ENCODE measurements at places on chromosomes 4 and X. TPM values are rescaled to one million over a fixed set of nuclear protein-coding genes. Genes with fewer than 3 reads are reported as not detected.

DNA sequence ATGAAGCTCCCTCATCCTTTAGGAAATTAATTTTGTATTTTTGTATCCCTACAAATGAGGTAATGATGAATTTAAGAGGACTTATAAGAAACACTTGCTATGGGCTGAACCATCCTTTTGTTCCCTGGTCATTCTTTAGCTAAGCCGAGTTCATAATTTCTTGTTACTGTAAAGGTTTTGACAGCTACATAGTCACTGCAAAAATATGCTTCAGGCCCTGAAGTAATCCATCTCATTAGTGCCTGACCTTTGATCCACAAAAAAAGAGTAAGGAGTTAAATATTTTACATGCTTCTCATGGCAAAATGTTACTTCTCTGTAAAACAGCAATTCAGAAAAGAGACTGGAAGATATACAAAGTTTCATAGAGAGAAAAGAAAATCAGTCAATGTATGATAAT is 290.6 kb upstream of the SLIT2 start:
- no peak for DNase-seq

DNA sequence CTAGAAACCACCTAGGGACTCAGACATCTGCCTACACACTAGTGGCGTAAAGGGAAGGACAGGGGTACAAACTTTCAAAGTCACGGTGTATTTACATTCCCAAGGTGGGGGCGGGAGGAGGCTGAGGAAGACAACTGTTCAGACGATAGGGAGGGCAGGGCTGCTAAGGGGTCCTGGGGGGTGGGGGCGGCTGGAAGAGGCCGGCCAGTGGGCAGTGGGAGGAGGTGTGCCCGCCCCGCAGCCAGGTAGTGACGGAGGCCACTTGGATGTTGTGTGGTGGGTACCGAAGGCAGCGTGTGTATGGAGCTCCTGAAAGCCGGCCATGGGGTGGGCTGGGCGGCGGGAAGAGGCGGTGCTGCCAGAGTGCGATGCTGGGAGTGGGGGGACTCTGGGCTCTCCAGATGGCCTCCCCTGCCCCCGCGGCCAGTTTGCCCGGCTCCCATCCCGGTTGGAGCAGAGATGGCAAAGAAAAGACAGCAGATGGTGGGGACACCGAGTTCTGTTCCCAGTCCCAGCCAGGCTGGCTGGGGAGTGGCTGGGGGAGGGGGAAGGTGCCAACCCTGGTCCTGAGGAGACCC is 24.2 kb downstream of the L1CAM start:
- DNase-seq: no peak

DNA sequence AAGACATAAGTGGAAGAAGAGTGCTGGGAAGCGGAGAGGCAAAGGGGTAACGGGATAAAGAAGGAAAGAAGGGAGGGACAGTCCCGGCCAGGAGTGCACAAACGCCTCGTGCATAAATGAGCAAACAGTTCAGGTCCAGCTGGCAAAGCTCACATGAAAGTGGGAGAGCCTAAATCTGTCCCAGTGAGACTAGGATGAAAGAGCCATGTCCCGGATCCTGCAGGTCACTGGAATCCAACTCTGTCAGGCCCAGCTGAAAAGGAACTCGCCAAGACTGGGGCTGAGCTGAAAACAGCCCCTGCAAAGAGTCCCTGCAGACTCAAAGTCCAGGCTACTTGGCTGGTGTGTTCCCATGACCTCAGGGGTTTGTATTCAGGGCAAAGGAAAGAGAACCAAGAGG is 38.0 kb upstream of the CRMP1 start:
- DNase-seq: no peak

DNA sequence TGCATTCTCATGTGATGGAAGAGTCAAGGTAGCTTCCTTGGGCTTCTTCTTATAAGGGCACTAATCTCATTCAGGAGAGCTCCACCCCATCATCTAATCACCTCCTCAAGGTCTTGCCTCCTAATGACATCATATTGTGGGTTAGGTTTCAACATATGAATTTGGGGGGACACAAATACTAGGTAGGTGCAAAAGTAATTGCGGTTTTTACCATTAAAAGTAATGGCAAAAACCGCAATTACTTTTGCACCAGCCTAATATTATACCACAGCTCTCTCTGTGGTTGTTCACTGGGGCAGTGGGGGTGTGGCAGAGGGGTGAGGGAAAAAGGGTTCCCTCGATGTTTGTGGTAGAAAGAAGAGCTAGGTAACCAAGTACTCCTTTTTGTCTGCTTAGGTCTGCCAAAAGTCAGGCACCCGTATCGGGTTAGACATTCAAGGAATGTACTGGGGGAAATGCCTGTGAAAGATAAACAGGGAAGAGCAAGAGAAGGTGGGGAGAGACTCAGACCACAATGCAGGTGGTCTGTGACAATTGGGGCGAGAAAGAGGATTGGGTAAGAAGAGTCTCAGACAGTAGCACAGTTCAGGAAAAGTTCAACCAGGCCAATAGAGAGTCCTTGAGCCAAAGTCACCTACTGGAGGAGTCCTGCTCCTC is 78.9 kb upstream of the MTM1 start:
- no peak for DNase-seq

- DNase-seq: no peak
Observed at GRCh38 chr4:156472624-156473023, 499.0 kb downstream of the PDGFC start.

- DNase-seq: no peak
Observed at GRCh38 chr4:140659943-140660700, 91.4 kb upstream of the UCP1 start.

- DNase-seq: no peak
Observed at GRCh38 chrX:69321006-69321655, 155.9 kb upstream of the PJA1 start.

DNA sequence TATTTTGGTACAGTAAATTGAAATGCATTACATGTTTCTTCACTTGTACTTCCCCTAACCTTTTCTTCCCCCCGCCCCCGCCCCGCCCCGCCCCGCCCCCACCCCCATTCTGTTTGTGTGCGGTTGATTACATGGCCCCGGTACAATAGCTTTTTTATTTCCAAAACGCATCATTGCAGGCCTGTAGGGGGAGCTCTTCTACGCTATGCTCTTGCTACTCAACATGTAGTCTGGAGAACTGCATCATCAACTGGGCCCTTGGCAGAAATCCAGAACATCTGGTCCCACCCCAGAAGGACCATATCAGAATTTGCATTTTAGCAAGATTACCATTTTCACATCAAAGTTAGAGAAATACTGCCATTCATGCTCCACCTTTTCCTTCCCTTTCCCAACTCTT is 333.3 kb upstream of the DDX53 start:
- no peak for DNase-seq

The NALF2 gene
- total RNA-seq: 0.25 TPM

The CACNA1F gene
- total RNA-seq: 0.32 TPM

The GLOD5 gene
- total RNA-seq: not detected

All from activated T-helper 2 cell treated with anti-CD3 and anti-CD28 coated beads, Interferon-gamma antibody, Interleukin-2, Interleukin-4, amounts not matched to agents 10 μg/mL and 5 μg/mL and 100 μg/mL, durations not matched to agents 14 hours and 24 hours and 36 hours (primary cell).